Cardiac ventricle fibroblast (primary cell): ENCODE measurements at places on chromosomes 12 and 14. TPM values are rescaled to one million over a fixed set of nuclear protein-coding genes. Genes with fewer than 3 reads are reported as not detected.

Gene RNF212B
- not detected in 2 replicates for total RNA-seq

Gene LARP4
- total RNA-seq = 20.3 and 21.4 TPM in 2 replicates

Gene EXOC3L4
- total RNA-seq = 1.9 TPM in 1 of 2 replicates, not detected in the other

Gene RD3L
- not detected in 2 replicates for total RNA-seq

Gene KRT79
- not detected in 2 replicates for total RNA-seq

Gene CAPZA3
- not detected in 2 replicates for total RNA-seq

Gene DDN
- 0.05 TPM in 1 of 2 replicates, not detected in the other for total RNA-seq

Gene KLRC1
- total RNA-seq = not detected in 2 replicates

Gene PIANP
- total RNA-seq = not detected in 2 replicates

Gene KRT3
- total RNA-seq = not detected in 2 replicates

Gene SPX
- total RNA-seq = 1.9 TPM in 1 of 2 replicates, not detected in the other

Gene KCNC2
- total RNA-seq = not detected in 2 replicates

Gene PLEKHA5
- 22.6 and 23.5 TPM in 2 replicates for total RNA-seq

Gene SLC24A4
- total RNA-seq = not detected in 2 replicates

Gene PTGR2
- 4.9 and 10.3 TPM in 2 replicates for total RNA-seq

Gene SDSL
- total RNA-seq = 2.2 and 4.5 TPM in 2 replicates

Gene ANO2
- total RNA-seq = 0.05 and 0.25 TPM in 2 replicates

Gene SOAT2
- not detected in 2 replicates for total RNA-seq

Gene KCNH5
- not detected in 2 replicates for total RNA-seq
